ENCODE measurements at places on chromosomes 3 and 15.

GRCh38 chr3:46926871-46927717, 49.5 kb downstream of the CCDC12 start:
- DNase-seq: no peak

- DNase-seq: no peak
These were observed 22.1 kb downstream of the PPP2R3A start for GRCh38 chr3:135987661-135988060.

DNA sequence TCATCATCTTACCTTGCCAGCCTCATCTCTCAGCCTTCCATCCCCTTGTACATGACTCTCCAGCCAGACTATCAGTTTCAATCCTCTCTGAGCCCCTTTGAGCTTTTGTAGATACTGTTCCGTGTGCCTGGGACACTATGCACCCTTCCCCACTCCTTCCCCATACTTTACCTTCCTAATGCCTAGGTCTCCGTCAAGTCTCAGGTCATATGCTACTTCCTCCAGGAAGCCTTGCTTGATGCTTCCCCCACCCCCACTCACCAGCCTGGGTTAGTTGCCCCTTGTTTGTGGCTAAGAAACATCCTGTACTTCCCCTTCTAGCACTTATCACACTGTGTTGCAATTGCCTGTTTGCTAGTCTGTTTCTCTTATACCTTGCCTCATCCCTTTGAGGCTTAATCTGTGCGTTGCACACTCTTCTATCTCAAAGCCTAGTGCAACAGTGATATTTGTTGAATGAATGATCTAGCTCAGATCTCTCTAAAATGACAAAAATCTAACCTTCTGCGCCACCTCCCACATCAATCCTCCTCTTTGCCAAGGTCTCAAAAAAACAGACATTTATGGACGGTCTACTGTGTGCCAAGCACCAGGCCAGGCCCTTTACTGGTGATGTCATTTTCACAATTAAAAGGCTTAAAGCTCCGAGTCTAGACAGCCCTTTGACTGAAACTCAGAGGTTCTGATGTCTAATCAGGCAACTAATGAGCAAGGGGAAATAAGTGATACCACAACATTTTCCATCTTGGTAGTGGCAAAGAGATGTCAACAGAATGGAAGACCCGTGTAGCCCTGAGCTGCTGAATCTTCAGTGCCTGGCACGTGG, 6.5 kb upstream of the USP3 start:
- DNase-seq: no peak

DNA sequence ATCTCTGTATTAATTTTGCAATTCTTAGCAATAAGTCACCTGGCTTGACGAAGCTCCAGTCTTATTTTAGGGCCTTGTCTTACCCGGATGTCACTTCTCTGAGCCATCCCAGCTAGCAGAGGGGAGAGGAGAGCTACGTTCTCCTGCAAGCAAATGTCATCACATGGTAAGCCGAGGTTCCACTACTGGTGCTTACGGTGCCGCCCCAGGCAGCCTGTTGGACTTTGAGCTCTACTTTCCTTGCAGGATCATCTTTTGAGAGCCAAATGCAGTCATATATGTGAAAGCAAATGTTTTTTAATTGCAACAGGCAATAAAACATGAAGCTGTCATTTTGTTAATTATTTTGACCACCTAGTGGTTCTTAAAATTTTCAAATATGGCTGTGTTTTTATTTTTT, 140.9 kb downstream of the FAM43A start:
- peak; percentile 44 for DNase-seq

- no peak for DNase-seq
These were observed 223.4 kb downstream of the FEZF2 start for GRCh38 chr3:62149962-62150361.

Data from NCI-H526 (cell line).